ENCODE measurements at places on chromosomes 3 and 15.

- DNase-seq, result no peak
Observed at GRCh38 chr15:76058714-76059319, 968 bp upstream of the TMEM266 start.

GRCh38 chr3:127134466-127134865 is 58.5 kb upstream of the PRR23E start:
- no peak for DNase-seq

DNA sequence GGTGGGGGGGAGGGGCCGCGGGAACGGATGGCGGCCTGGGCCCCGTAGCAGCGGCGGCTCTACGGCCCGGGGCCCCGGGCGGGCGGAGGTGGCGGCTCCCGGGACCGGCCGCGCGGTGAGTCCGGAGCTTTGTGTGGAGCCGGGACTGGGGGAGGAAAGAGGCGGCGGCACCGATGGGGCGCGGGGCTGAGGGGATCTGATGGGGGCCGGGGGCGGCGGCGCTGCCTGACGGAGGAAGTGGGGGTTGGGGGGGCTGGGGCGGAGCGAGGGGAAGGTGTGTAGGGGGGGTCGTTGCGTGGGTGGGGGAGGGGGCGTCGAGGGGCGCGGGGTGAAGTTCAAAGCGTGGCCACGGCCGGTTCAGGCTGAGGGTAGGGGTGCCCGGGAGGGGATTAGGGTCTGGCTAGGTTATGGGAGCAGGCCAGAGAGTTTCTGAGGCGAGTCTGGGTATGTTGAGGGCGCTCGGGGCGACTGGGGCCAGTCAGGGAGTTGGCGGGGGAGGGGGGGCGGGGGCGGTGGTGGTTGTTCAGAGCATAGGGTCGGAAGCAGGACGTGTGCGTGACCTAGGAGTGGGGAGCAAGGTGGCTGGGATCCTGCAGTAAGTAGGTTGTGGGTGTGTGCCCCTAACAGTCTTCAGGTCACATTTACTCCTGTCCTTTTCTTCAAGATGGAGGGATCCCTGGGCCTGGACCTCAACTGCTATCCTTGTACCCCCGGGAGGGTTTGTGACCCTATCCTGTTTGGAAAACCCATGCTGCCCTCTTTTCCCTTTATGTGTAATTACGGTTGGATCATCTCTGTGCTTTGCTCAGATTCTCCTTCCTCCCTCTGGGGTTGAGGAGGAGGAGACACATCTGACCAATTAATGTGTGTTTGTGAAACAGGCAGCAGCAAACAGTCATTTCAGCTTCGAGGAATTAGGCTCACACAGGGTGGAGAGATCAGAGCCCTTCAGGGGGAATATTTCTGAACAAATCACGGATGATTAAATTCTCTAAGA is 644 bp downstream of the ZNF609 start:
- DNase-seq, result peak; percentile 56

DNA sequence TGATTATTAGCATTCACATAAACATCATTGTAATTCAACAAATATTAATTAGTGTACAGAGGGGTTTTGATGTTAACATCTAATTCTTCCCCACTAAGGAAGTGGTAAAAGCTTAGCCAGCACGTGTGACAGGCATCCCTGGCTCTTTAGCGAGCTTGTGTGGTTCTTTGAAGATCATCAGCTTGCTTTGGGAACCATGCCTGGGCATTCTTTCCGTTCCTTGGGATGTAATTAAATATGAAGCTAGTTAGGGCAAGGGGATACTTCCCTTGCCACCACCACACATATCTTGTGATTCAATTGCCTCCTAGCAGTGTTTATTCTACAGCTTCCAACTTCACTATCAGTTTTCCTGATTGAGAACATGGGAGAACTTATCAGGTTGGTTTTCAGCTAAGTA is 246.5 kb downstream of the MYRIP start:
- DNase-seq, result no peak
